Smooth muscle cell of the pulmonary artery (primary cell): ENCODE measurements at places on chromosomes 2 and 18. TPM values are rescaled to one million over a fixed set of nuclear protein-coding genes. Genes with fewer than 3 reads are reported as not detected.

MROH2A gene
- not detected in 2 replicates for total RNA-seq

PLB1 gene
- total RNA-seq, result 0.46 and 1.3 TPM in 2 replicates

PRSS56 gene
- total RNA-seq, result not detected in 2 replicates

NUP35 gene
- total RNA-seq, result 8.7 and 9.1 TPM in 2 replicates

ATP6V1B1 gene
- total RNA-seq, result 1.1 and 2.2 TPM in 2 replicates

RAB17 gene
- 0.78 and 0.83 TPM in 2 replicates for total RNA-seq

MRPL30 gene
- 30.7 and 37.1 TPM in 2 replicates for total RNA-seq

SGPP2 gene
- total RNA-seq, result not detected in 2 replicates

TRIM43 gene
- total RNA-seq, result not detected in 2 replicates

SOWAHC gene
- total RNA-seq, result 13.1 and 22.6 TPM in 2 replicates

GLI2 gene
- 8.9 and 10.0 TPM in 2 replicates for total RNA-seq

VWC2L gene
- not detected in 2 replicates for total RNA-seq

KCNG3 gene
- not detected in 2 replicates for total RNA-seq

CFAP210 gene
- not detected in 2 replicates for total RNA-seq

XPO1 gene
- total RNA-seq, result 232 and 312 TPM in 2 replicates

SOCS6 gene
- 35.7 and 42.7 TPM in 2 replicates for total RNA-seq

POTEC gene
- total RNA-seq, result under 0.01 TPM in 2 replicates

RUFY4 gene
- not detected in 2 replicates for total RNA-seq

SPAG16 gene
- total RNA-seq, result 18.5 and 27.8 TPM in 2 replicates
